ENCODE measurements at places on chromosomes 13 and 19. TPM values are rescaled to one million over a fixed set of nuclear protein-coding genes. Genes with fewer than 3 reads are reported as not detected.

DNA sequence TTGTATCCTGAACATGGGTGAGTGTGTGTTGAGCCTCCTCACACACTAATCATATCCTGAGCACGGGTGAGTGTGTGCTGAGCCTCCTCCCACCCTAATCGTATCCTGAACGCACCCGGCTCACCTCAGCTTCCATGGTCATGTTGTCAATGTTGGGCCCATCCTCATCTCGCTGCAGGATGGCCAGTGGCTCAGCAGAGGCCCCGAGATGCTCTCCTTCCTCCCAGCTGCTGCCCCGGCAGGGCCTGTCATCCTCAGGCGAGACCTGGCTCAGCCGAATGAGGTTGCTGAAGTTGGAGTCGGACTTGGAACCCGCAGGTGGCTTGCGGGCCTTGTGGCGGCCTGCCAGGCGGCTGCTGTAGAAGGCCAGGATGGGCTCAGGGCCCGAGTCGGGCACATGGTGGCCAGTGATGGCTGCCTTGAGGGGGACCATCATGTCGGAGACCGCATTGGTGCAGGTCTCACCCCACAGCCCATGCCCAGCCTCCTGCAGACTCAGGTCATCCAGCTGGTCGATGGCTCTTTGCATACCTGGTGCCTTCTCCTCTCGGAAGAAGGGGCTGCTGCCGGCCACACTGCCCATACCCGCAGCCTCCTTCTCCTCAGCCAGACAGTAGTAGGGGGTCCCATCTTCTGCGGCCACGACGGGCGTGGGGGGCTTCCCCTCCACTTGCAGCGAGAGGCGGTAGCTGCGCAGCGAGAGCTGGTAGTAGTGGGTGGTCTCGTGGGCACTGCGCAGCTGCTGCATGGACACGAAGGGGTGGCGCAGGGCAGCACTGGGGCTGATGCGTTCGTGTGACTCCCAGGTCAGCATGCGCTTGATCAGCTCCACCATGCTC lies 9.6 kb downstream of the HIPK4 start:
- no peak for DNase-seq

GRCh38 chr13:103140001-103140671 lies 73.9 kb upstream of the SLC10A2 start:
- no peak for DNase-seq

- DNase-seq: no peak
Measured at GRCh38 chr13:59472134-59472533, 691.6 kb downstream of the DIAPH3 start.

DNA sequence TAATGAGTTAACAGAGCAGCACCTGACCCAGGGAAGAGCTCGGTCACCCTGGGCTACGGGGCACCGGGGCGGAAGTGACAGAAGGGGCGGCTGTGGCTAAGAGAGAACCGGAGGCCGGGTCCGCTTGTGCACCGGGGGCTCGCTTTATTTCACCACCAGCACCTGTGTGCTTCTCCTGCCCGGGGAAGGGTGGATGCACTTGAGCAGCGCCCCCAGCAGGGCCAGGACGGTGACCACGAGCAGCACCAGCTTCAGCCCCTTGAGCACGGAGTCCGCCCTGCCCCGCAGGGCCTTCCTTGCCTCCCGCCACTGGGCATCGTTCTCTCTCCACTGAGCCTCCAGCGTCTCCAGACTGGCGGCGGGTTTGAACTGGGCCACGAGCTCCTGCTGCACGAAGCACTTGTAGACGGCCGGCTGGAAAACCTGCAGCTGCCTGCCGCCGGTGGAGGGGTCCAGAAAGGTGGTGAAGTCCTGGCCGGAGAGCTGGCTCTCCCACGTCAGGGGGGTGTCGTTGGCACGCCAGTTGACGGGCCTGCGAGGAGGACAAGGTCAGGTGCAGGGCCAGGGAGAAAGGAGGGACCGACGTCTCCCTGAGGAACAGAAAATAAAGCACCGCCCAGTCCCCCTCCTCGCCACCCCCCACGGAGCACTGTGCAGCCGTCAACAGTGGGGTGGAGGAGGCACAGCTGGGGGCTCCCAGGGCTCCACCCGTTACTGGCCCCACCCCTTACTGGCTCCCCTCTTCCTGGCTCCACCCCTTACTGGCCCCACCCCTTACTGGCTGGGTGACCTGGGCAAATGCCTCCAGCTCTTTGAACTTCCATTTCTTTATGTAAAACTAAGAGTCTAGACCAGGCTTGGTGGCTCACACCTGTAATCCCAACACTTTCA lies 3.6 kb downstream of the FAM187B start:
- no peak for DNase-seq

Gene ZNF296
- total RNA-seq: 2.1 TPM

Gene SPIB
- total RNA-seq: 1.1 TPM
